ENCODE measurements at places on chromosomes 7 and 10.

- no peak for DNase-seq
Measured at GRCh38 chr7:138248609-138249008, 172.3 kb downstream of the AKR1D1 start.

- no peak for DNase-seq
Measured at GRCh38 chr7:131381069-131381838, 53.6 kb downstream of the MKLN1 start.

DNA sequence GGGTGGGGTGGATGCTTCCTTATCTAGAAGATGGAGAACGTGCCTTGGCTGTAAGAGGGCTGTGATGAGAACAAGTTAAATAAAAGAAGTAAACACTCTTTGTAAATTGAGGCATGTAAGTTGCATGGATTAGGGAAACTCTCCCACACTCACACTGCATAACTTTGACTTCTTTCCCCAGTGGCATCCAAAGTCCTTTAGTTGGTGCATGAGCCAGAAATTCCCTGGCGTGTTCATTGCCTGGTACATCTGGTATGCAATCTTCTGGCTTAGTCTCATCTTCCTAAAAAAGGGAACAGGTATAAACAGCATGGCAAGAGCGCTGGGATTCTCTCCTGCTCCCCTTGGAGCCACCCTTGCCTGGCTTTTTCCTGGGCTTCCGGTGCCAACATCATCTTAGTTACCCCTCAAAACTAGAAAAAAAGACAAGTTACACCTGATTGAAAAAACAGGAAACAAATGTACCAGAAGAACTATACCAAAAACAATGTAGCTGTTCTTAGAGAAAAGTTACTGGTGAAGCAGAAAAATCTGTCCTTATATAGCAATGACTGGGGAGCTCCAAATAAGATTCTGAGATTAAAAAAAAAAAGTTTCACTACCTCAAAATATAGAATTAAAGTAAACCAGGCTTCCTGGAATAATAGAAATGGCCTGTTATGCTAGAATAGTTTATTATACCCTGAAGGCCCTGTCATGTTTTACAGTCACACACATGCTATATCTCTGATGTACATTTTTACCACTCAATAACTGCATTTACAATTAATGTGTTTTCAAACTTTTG, 9.9 kb downstream of the RP9 start:
- DNase-seq = no peak

DNA sequence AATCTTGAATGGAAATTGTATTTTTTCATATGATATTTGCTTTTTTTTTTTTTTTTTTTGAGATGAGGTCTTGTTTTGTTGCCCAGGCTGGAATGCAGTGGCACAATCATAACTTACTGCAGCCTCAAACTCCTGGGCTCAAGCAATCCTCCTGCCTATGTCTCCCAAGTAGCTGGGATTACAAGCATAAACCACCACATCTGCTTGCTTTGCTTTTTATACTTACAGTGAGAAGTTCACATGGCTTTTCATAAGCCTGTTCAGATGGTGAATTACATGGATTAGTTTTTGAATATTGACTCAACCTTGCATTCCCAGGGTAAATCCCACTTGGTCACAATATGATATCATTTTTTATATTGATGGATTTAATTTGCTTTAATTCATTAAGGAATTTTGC, 22.0 kb downstream of the LRRD1 start:
- no peak for DNase-seq

- DNase-seq = no peak
Measured at GRCh38 chr7:42832667-42833066, 79.2 kb downstream of the C7orf25 start.

DNA sequence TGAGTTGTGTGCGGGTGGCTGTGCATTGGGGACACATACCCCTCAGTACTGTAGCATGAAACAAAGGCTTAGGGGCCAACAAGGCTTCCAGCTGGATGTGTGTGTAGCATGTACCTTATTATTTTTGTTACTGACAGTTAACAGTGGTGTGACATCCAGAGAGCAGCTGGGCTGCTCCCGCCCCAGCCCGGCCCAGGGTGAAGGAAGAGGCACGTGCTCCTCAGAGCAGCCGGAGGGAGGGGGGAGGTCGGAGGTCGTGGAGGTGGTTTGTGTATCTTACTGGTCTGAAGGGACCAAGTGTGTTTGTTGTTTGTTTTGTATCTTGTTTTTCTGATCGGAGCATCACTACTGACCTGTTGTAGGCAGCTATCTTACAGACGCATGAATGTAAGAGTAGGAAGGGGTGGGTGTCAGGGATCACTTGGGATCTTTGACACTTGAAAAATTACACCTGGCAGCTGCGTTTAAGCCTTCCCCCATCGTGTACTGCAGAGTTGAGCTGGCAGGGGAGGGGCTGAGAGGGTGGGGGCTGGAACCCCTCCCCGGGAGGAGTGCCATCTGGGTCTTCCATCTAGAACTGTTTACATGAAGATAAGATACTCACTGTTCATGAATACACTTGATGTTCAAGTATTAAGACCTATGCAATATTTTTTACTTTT, 1.8 kb downstream of the DDIT4 start:
- DNase-seq = peak; percentile 45

GRCh38 chr10:3879073-3879472, 94.1 kb upstream of the KLF6 start:
- no peak for DNase-seq

DNA sequence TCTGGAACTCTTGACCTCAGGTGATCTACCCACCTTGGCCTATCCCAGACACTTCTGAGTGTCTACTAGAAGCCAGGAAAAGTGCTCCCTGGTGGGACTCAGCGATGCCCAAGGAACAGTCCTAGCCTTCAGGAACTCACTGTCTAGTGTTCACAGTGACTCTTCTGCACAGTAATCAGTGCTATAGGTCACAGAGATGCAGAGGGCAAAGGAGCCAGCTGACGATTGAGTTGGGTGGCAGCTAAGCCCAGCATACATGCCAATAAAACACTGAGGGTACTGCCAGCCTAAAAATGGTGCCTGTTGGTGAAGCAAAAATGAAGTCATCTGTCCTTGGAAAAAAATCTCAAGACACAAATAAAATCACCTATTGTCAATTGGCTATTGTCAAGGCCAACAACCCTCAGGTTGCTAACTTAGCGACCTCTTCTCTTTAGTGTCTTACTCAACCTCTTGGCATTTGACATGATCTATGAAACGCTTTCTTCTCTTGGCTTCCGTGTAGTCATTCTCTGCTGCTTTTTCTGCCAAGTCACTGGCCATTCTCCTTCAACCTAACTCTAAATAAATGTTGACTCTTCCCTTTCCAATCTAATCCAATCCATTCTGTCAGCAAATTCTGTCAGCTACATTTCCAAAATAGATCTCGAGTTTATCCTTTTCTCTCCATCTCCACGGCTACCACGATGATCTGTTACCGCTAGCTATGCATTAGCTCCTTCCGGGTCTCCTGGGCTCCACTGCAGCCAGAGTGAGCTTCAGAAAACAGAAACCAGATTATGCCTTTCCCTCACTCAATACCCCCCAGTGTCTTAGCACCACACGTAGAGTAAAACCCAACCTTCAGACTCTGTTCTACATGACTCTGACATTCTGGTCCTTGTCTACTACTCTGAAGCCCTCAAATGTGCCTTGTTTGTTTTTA, 99.2 kb downstream of the ATXN7L1 start:
- DNase-seq = no peak

GRCh38 chr7:13041368-13041988, 354.0 kb downstream of the ARL4A start:
- no peak for DNase-seq

GRCh38 chr7:87170828-87171227, 18.6 kb downstream of the DMTF1 start:
- DNase-seq = no peak

DNA sequence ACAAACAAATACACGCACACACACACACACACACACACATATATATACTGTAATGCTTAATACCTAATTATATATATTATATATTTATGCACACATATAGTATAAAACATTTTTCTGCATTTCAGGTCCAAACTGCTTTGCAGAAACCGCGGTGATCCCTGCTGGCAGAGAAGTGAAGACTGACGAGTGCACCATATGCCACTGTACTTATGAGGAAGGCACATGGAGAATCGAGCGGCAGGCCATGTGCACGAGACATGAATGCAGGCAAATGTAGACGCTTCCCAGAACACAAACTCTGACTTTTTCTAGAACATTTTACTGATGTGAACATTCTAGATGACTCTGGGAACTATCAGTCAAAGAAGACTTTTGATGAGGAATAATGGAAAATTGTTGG, 138.5 kb downstream of the VWC2 start:
- no peak for DNase-seq

GRCh38 chr10:98107644-98108430, 26.6 kb upstream of the R3HCC1L start:
- no peak for DNase-seq

- no peak for DNase-seq
Measured at GRCh38 chr10:30454744-30455510, 20.9 kb downstream of the MAP3K8 start.

GRCh38 chr7:2896131-2896530, 52.0 kb upstream of the GNA12 start:
- no peak for DNase-seq

- peak; percentile 18 for DNase-seq
Measured at GRCh38 chr7:149450821-149451220, 10.0 kb downstream of the ZNF777 start.

DNA sequence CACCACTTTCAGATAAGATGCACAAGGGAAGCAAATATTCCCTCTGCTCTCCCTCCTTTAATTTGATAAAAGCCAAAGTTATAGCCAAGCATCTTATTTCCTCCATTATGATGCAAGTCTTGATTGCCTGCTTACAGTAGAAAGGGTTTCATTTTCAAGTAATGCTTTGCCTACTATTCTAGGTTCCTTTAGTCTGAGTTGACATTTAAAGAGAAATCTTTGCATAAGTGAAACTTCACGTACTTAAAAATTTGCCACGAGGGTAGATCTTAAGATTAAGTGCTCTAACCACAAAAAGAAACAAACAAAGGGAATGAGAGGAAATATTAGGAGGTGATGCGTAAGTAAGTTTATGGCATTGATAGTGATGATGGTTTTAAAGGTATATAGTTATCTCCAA, 78.1 kb upstream of the VWDE start:
- no peak for DNase-seq

DNA sequence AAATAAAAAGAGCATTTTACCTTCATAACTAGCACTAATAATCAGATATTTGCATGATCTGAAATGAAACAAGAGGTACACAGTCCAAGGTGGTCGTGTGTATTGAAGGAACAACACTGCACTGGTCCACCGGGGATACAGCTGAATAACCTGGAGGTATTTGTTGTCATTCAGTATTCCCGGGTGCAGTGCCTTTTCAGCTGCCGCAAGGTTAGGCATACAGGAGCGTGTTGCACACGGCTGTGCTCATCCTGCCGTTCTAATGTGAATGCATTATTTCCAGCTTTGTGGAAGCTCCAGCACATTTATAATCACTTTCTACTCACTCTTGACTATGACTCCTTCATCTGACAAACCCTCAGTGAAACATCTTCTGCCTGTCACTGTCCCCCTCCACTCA, 377.8 kb downstream of the GFRA1 start:
- no peak for DNase-seq

GRCh38 chr10:1465993-1466764, 271.1 kb downstream of the ADARB2 start:
- DNase-seq = no peak

GRCh38 chr7:38369816-38370493, 96.5 kb upstream of the TARP start:
- peak; percentile 87 for DNase-seq

DNA sequence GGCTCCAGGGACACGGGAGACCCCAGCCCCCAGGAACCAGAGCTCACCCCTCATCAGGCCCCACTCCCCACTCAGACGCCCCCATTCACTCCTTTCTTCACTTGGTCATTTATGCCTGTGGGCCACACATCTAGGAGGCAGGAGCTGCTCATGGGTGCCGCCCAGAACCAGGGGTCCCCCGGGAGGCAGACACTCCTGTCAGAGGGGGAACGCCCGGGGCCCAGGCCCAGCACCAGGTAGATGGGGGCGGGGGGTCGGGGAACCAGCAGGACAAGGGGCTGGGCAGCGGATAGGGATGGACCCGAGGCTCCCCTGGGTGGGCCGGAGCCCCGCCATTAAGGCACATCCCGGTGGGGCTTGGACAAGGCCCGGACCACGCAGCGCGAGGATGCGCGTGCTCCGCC, 11.8 kb downstream of the CALY start:
- no peak for DNase-seq

DNA sequence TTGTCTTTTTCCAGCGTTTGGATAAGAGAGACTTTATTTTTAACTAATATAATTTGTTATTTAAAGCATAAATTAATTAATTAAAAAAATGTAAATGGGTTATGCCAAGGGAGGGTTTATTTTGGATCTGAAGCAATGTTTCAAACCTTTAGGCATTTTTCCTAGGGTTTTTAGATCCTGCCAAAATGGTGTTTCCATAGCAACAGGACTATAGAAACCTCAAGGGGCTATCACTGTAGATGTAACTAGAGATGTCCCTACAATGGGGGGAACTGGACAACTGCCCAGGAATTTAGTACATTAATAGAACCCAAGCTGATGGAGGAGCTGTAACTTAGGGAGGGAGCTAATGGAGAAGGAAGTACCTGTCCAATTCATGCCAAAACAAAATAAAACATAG, 57.3 kb downstream of the SLC39A12 start:
- no peak for DNase-seq

GRCh38 chr10:33337326-33337957, 3.0 kb upstream of the NRP1 start:
- no peak for DNase-seq

GRCh38 chr7:101686030-101686429, 56.9 kb upstream of the MYL10 start:
- no peak for DNase-seq

- DNase-seq = no peak
Measured at GRCh38 chr10:52376694-52377354, 62.7 kb downstream of the DKK1 start.

DNA sequence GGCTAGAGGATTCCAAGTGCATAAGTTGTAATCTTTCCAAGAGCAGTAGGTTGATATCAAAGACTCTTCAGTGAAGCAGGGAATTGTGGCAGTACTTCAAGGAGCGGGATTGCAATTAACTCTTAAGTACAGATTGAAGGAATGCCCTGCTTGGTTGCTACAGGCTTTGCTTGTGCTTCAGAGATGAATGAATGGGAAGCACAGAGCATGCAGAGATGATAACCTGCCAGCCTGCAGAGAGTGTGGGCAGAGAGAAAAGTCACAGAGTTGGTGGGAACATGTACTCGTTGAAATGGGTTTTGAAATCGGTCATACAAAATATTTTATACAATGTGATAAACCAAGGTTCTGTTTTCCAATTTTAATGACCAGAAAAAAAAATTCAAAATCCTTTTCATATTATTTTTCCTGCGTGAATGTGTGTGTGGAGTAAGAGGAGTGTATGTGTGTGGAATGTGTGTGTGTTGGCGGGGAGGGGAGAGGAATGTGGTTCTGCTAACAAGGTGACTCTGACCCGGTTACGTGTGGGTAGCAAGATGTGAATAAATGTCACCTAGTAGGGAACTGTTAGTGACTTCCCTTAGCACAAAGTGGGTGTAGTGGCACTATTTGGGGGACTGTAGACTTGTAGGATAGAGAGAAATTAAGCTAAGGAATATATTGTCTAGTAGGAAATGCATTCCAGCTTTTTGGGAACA, 697.8 kb downstream of the GATA3 start:
- DNase-seq = no peak

- DNase-seq = no peak
Measured at GRCh38 chr7:27173956-27174873, at the start of gene HOXA10. Gene HOXA10, minus strand, starts transcription at chr7:27174320. Its CDS starts 14 bp downstream, at chr7:27174306.
